Stimulated activated CD4-positive, alpha-beta T cell treated with anti-CD3 and anti-CD28 coated beads, Interleukin-12 subunit alpha, Interleukin-12 subunit beta, amount 100 ng/mL, for 48 hours (primary cell): ENCODE measurements at places on chromosomes 11 and 22.

- DNase-seq: no peak
Measured at GRCh38 chr11:59558270-59558643, 46.9 kb downstream of the OR4D9 start.

- no peak for DNase-seq
Measured at GRCh38 chr22:38611559-38611958, 41.6 kb upstream of the DMC1 start.

GRCh38 chr11:64252003-64252872 lies 908 bp downstream of the PLCB3 start:
- no peak for DNase-seq

GRCh38 chr22:42833104-42833503 lies 24.0 kb downstream of the ARFGAP3 start:
- no peak for DNase-seq

GRCh38 chr22:48488149-48488551 lies 1339.5 kb downstream of the BRD1 start:
- DNase-seq: no peak

DNA sequence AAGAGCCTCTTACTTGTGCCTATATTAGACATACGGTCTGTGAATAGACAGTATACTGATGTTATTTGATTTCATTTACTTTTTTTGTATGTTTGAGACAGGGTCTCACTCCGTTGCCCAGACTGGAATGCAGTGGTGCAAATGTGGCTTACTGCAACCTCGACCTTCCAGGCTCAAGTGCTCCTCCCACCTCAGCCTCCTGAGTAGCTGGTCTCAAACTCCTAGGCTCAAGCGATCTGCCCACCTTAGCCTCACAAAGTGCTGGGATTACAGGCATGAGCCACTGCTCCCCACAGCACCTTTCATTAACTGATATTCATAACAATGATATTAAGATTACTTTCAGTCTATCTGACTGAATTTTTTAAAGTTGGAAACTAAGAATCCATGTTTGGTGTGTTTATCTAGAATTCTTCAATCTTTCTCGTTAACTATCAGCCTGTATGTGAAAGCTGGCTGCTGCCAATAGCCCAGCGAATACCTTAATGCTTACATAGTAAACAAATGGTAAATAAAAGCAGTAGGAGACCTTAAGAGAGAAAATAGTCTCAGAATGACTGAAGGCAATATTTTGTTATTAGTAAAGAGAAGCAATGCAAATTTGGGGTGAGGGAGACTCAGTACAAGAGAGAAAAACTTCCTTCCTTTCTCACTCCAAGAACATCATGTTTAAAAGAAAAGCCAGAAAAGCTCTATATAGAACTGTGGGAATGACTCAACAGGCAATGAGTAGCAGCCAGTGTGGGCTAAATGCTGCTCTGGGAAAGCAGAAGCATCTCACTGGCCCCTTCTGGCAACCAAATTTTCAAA lies 101.9 kb downstream of the MRTFA start:
- no peak for DNase-seq

GRCh38 chr11:67288452-67289225 lies 464 bp upstream of the ANKRD13D start:
- peak; percentile 85 for DNase-seq

DNA sequence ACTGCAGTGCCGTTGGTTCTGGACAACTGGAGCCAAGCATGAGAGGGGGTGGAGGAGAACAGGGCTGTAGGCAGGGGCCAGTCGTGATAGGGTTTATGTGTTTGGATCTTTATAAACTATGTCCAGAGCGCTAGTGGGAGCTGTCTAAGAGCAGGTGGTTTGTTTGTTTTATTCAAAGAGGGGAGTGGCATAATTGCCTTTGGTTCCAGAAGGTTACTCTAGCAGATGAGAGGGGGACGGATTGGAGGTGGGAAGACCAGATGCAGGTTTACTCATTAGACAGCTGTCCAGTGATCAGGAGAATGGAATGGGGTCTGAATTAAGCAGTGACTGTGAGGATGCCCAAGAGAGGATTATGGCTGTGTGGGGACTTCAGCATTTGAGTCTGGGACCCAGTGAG lies 109.3 kb upstream of the TBCEL start:
- no peak for DNase-seq

DNA sequence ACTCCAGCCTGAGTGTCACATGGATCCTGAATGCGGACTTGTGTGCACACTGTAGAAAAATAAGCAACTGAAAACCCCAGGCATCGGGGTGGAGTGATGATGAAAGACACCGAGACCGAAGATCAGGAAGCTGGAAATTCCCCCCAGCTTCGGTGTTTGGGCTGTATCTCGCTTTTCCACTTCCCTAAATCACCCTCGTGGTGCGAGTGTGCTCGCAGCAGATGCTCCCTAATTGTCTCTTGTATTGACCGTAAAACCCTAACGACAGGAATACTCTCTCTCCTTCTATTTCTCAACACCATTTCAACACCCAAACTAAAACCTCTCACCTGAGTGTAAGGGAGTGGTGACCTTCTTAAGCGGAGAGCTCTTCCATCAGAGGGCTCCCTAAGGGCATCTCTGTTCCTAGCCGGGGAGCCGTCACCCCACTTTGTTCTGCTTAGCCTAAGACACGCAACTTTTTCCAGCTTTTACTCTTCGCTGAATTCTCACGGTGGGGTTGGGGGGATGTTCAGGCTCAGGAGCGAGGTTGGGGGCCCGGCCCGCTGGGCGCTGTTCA lies 635 bp upstream of the GRK3 start:
- no peak for DNase-seq

DNA sequence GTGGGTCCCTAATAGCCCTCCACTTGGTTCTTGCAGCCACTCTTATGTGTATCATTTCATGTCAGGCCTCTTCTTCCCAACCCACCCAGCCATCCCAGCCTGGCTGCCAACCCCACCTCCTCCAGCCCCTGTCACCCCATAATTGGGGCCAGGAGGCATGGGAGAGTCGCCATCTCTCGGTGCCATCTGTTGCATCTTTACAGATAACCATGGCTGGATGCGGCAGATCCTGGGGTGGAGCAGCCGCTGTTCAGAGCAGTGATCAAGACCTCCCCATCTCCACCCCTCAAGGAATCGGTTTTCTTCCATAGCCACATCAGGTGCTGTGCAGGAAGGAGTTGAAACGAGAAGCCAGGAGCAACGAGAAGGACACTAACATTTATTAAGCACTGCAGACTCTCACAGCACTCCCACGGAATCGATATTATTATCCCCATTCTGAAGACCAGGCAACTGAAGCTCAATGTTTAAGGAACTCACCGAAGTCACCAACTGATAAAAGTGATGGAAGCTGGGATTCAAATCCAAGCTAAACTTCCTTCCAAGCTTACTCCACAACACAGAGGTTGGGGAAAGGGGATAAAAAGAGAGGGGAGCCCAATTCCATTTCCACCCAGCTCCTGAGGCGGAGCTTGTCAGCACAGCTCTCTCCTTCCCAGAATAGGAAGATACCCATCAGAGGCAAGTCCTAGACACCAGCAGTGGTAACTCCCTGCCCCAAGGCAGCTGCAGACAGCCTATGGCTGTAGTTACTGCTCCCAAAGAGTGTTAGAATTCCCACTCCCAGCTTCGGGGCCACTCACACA lies 2.7 kb downstream of the SLC43A1 start:
- no peak for DNase-seq

DNA sequence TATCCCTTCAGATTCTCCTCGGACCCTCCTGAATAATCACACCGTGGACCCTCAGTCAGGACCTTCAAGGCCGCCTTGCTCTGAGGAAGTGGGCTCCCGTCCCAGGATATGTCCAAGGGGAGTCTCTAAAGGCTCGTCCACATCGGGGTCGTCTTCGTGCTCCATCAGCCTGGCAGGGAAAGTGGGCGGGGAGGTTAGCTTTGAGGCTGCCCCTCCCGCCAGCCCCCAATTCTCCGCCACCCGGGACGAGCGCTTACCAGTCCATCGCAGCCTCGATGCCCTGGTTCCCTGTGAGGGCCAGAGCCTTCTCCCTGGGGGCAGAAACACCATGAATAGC lies 472 bp downstream of the UBXN1 start:
- no peak for DNase-seq

- peak; percentile 18 for DNase-seq
Measured at GRCh38 chr11:9972989-9973388, 309.1 kb downstream of the SWAP70 start.
